Activated CD4-positive, CD25-positive, alpha-beta regulatory T cell treated with anti-CD3 and anti-CD28 coated beads, Interleukin-2, amount 50 U/mL, for 24 hours (primary cell): ENCODE measurements at places on chromosomes 6 and 20.

DNA sequence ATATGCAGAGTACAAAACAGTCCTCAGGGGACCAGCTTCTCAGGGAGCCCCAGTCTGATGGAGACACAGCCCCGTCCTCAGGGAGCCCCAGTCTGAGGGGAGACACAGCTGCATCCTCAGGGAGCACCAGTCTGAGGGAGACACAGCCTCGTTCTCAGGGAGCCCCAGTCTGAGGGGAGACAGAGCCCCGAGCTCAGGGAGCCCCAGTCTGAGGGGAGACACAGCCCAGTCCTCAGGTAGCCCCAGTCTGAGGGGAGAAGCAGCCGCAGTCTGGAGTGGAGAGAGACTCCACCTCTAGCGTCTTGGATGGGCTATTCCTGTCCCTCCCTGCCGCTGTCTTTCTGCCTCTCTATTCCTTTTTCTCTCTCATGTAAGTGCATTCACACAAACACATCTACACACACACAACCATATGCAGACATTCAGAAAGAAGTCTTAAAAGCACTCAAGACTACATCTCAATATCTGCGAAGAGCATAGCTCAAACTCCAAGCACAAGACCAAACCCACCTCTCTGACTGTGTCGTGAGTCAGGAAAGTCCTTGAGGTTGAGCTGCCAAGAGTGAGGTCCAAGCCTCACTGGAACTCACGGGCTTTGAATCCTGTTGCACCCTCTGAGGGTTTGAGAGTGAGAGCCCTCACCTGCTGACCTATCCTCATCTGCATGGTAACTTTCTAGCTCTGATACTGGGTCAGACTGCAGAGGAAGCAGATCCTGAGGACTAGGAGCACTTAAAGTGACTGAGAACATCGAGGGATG is 53.1 kb upstream of the SAYSD1 start:
- ATAC-seq, result no peak

DNA sequence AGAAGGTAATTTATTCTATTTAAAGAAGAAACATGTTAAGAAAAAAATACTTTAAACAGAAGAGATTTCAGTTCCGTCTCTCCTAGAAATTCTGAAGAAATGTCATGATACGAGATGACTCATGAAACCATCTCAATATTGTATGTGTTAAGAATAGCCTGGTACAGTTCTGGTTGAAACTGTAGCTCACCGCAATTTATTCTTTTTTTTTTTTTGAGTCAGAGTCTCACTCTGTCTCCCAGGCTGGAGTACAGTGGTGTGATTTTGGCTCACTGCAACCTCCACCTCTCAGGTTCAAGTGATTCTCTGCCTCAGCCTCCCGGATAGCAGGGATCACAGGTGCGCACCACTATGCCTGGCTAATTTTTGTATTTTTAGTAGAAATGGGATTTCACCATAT is 103.3 kb downstream of the ARHGAP18 start:
- ATAC-seq, result peak; percentile 93

DNA sequence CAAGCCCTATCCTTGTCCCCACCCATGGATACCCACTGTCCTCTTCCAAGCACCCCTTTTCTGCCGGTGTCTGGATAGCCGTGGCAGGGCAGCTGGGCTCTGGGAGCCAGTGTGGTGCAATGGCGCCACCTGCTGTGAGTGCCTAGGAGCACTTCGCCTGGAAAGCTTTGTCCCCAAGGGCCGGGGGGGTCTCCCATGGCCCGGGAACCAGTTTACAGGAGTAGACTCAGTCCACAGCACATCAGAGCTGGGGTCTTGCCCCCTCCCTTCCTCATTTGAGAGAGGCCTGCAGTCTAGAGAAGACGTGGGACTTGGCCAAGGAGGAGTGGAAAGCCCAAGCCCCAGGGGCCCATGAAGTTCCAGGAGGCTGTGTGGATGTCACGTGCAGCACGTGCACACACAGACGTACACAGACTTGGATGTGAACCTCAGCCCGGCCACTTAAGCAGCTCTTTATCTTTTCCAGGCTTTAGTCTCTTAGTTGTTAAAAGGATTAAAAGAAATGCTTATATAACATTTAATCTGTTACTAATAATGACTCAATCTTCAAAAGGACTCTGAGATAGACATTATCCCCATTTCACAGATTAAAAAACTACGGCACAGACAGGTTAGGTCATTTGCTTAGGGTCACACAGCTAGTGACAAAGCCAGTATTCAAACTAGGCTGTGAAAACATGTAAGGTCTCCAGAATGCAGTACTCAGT is 40.9 kb upstream of the CDH22 start:
- peak; percentile 35 for ATAC-seq

- no peak for ATAC-seq
Observed at GRCh38 chr20:64042054-64042781, 6.2 kb downstream of the C20orf204 start.

DNA sequence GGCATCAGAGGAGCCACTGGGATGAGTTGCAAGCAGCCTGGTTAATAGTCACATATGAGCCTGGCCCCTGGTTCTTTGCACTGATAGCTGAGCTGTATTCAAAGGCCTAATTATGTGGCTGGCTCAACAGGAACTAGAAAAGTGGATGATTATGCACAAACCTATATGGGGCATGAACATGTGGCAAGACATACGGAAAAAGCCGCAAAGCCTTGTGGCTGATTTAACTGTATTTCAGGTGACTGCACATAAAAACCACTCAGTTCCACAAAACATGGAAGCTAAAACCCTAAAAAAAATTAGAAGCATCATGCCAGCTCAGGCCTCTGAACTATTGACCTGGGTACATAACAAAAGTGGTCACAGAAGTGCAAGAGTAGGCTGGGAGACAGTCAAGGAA is 13.0 kb upstream of the MUC22 start:
- ATAC-seq, result no peak

GRCh38 chr20:43923322-43923721 is 8.7 kb downstream of the TOX2 start:
- peak; percentile 37 for ATAC-seq

GRCh38 chr6:85458782-85459181 is 8.9 kb downstream of the NT5E start:
- no peak for ATAC-seq

GRCh38 chr20:63059684-63060056 is 52.9 kb upstream of the BHLHE23 start:
- no peak for ATAC-seq

DNA sequence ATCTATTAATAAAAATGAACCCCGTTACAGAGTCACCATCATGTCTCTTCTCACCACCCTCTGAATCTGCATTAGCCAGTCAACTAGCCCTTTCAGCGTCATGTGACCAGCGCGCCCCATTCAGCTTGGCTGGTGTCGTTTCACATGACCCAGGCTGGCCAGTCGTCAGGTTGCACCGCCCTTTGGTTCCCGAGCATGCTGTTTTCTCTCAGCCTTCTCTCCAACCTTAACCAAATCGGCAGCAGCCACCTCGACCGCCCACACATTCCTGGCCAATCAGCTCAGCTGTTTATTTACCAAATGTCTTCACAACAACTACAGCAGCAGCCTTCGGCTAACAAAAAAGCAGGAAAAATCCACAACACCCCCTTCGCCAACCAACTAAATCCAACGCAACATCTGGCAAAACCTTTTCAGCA is 5.6 kb downstream of the SRSF3 start:
- ATAC-seq, result peak; percentile 89

DNA sequence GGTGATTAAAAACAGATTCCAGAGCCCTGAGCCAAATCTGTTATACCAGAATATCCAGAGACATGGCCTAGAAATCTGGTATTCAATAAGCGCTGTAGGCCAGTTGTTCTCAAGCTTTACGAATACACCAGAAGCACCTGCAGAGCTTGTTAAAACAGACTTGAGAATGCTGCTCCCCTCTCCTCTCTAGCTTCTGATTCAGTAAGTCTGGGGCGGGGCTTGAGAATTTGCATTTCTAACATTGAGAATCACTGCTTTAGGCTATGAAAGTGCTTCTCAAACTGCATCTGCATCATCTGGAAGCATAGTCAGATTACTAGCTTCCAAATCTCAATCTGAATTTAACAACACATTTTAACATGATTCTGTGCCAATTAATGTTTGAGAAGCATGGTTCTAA is 20.5 kb upstream of the MAN1A1 start:
- no peak for ATAC-seq

DNA sequence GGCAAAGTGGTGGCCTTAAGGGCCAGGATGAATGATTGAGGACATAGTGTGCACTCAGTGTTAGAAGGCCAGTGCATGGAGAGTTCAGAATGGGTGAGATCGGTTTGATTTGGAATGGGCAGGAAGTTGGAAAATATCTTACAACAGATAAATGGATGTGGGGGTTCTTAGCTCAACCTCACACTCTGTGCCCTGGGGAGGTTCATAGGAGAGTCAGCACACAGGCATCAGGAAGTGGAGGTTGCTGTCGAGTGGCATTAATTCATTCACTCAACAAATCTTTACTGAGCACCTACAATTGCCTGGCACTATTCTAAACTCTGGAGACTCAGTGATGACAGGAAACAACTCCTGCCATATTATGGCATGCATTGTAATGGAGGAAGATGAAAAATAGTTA is 313.7 kb upstream of the SUPT3H start:
- no peak for ATAC-seq

GRCh38 chr20:7775072-7775471 is 165.2 kb downstream of the HAO1 start:
- ATAC-seq, result no peak
